ELF-1 (cell line): ENCODE measurements at places on chromosomes 7 and 10.

DNA sequence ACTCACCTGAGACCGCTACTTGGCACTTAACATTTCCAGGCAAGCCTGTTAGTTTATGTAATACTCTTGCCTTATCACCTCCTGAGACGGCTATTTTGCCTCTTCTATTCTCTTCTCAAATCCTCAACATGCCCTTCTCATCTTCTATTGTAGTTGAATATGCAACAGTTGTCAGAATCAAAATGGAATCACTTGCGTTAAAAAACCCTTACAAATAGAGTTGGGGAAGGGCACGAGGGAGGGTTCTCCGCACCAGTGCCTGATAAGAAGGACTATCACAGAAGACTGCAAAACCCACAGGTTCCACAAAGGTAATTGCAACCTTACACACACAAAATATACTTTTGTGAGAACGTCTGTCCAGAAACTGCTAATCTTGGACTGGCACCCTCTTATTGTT is 57.4 kb downstream of the ZNF783 start:
- no peak for DNase-seq

GRCh38 chr7:50610521-50611277 is 45.5 kb upstream of the DDC start:
- DNase-seq = no peak

DNA sequence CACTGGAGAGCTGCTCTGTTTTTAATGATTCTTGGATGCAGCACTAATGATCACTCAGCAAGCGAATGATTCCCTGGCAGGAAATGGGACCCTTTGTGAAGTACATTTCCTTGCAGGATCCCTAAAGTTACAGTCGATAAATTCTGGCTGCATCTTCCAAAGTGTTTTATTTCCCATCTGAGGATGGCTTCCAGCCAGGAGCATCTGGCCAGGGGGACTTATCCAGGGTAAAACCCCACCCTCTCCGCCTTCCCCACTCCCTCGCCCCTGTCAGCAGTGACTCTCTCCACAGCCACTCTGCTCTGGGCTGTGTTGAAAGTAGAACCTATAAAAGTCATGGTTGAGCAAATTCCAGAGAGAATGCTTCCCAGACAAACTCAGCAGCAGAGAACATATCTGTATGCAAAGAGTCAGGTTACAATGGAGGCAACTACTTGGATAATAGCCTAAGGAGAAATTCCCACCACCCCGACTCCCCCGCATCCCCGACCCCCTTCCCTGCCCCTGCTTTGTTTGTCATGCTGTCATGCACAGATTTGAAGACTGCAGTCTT is 111.0 kb upstream of the ANLN start:
- DNase-seq = peak; percentile 55

GRCh38 chr10:67520924-67521520 is 175.0 kb downstream of the CTNNA3 start:
- DNase-seq = peak; percentile 27

DNA sequence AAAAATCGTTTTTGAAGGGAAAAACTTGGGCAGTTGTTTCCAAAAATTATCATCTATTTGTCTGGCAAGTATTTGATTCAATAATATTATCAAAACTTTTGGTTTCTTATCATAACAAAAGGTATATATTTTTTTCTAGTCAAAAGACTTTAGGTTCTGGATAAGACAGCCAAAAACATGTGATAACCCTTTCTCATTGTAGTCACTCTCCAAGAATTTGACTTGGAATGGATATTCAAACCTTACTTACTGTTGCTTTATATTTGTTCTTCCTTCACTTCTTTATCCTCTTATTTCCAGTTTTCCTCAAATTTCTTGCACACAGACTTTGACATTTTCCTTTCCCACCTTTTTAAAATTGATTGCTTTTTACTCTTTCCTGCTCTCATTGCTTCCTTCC is 140.9 kb upstream of the FAM3C start:
- no peak for DNase-seq

DNA sequence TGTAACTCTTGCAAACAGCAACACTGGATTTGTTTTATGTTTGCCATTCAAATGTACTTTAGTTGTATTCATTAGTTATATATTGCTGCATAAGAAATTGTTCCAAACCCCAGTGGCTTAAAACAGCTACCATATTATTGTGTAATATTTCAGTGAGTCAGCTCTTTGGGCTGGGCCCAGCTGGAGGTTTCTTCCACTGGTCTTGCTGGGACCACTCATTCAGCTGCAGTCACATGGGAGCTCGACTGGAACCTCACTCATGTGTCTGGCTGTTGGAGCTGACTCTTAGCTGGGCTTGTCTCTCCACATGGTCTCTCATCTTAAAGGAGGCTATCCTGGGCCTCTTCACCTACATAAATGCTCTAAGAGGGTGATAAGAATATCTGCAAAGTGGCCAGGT is 23.2 kb upstream of the PIP4K2A start:
- DNase-seq = peak; percentile 8

- DNase-seq = peak; percentile 23
Measured at GRCh38 chr7:1358376-1359050, 100.8 kb downstream of the MICALL2 start.

DNA sequence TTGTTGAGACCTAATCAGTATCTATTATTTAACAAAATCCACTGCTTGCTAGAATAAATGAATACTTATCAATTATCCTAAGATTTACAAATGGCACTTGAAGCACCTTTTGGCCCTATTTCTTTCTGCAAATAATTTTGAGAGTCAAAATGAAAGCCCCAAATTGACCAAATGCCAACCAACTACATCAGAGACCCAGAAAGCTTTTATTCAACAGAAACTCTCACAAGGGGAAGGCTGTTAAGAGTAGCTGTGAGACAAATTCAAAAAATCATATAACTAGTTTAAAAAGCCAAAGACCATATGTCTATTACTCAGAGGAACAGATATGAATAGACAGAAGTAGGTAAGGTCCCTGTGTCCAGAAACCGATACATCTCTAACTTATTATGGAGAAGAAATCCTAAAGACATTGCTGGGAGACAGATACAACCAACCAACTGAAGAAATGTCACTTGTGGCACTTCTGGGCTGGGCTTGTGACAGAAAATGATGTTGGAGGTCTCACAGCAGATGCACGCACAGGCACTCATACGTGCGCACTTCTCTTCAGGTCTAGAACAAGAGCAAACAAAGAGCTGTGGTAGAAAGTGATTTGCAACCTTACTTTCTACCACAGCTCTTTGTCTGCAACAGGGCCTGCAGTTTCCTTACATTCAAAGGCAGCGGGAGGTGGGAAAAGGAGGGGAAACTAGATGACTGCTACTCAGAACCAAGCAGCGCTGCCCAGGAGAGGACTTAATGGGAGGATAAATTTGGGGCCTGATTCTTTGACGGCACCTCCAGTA is 58.6 kb upstream of the KCNIP2 start:
- DNase-seq = peak; percentile 33

GRCh38 chr10:103580430-103580829 is 86.9 kb downstream of the NEURL1 start:
- DNase-seq = no peak

DNA sequence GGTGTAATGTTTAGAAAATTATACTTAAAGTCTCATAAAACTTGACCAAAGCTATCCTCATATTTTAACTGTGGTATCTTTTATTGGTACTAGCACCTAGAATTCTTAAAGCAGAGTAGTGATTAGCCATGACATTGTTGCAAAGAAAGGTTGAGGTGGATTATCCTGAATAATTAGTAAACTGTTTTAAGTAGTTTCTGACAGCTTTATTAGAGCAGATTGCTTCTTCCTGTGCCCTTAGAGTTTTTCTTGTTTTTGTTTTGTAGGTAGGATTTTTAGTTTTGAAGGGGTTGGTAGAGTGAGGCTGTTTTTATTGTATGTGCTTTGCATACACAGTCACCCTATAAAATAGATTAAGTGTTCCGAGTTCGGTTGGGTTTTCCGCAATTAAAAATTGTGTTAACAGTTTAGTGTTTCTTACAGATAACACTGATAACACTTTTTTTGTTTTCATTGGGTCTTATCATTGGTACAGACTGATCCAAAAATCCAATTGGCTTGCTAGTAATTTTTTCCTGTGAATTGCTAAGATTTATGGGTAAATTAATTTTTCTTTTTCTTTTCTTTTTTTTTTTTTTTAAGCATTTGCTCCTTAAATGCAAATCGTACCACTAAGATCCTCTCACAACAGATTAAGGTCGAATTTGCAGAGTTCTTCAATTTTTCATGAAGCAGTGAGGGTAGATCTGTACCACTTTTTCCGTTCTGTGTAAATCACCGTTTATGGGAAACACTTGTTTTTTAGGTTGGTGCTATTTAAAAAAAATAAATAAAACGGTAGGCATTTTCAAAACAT is 2.1 kb upstream of the PBLD start:
- DNase-seq = no peak

DNA sequence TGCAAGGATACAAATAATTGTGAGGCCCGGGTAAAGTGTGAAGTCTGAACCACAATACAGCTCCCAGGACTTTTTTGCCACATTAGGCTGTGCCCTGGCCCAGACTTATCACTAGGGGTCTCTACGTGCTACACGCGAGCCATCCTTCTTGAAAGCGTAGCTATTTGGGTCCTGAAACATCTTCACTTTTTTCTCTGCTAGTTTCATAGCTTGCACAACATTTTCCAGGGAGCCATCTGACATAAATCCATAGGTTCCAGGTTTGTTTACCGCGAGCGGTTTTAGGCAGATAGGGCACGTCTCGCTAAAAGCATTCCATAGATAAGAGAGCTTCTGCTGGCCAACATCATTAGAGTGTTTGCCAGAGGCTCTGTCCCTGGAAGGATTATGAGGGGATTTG is 226.5 kb downstream of the RPS24 start:
- peak; percentile 82 for DNase-seq

DNA sequence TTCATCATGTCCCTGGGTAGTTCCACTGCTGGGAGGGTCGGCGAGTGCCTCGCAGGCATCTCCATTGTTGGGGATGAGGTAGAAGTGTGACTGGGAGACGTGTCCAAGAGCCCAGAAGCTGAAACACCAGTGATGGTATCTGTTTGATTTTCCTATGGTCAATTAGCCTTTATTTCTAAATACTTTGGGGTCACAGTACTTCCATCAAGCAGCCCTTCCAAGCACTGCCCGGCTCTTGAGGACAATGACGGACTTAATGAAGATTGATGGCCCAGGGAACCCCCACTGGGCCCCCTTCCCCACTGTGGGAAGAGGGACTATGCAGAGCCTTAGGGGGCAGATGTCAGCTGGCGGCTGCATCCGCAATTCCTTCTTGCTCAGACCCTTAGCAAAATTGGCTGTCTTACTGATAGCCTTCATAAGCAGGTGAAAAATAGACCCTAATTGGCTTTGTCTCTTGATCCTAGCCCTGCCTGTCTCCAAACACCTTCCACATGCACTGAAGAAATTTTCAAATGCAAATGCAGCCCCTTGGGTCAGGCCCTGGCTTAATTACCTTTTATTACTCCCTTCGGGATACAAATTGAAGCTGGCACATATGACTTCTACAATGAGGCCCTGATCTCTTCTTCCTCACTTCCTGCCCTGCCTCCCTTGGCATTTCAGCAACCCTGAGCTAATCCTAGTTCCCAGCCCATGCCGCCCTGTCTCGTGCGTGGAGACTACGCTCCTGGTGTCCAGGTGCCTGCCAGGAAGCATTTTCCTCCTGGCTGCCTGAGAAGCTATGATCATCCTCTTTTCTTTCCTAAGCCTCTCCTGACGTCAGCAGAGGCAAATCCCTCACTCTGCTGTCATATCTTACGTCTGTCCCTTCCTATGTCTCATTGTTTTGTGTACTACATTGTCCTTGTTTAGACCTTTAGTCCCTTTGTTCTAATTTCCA is 124.5 kb upstream of the GDF10 start:
- DNase-seq = peak; percentile 84

DNA sequence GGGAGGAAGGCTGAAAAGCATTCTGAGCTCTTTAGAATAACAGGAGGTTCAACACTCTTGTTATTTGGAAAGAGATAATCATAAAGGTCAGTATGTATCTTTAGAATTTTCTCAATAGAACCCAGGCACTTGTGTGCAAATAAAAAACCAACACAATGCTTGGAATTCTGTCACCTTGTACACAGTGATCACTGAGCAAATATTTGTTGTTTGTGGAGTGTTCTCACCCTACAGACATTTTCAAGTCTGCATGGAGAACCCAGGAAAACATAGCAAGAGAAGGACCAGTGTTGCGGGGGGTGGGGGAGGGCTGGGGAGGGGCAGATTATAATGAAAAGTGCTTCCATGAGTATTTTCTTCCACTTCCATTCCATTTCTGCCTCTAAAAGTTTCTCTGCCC is 87.4 kb downstream of the FAM107B start:
- DNase-seq = no peak

DNA sequence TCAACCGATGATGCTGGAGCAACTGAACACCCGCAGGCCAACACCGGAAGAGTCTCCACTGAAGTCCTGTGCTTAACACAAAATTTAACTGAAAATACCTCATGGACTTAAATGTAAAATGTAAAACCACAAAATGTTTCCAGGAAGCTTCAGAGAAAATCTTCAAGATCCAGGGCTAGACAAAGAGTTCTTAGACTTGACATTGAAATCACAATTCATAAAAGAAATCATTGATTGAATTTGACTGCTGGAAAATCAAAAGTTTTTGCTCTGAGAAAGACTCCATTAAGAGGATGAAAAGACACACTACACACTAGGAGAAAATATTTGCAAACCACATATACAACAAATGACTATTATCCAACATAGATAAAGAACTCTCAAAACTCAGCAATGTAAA is 234.7 kb upstream of the PPP2R2D start:
- no peak for DNase-seq

- no peak for DNase-seq
Measured at GRCh38 chr7:119720541-119720940, 552.4 kb upstream of the KCND2 start.

- DNase-seq = peak; percentile 16
Measured at GRCh38 chr10:19412531-19412930, 363.9 kb downstream of the MALRD1 start.

DNA sequence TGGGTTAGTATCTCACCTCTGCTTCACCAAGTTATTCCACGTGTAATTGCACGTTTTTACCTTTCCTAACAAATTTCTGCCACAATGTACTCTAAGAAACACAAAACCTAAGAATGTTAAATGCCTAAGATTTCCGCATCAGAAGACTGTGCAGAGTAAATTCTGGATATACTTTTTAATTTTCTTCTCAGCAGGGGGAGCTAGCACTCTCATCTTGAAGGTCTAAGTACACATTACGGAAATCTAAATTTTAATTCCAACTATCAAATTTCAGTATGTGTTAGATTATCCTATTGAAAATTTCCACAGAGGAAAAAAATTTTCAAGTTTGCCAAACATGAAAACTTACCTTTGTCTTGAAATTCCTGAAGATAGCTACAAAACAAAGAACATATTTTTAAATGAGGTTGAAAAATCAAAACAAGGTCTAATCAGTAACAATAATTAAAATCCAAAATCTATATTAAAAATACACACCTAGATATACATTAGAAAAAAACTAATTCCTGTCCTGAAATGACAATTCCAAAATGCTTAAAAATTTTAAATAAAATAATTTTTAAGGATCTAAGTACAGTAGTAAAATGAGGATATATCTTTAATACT is 10.5 kb downstream of the SKAP2 start:
- no peak for DNase-seq

DNA sequence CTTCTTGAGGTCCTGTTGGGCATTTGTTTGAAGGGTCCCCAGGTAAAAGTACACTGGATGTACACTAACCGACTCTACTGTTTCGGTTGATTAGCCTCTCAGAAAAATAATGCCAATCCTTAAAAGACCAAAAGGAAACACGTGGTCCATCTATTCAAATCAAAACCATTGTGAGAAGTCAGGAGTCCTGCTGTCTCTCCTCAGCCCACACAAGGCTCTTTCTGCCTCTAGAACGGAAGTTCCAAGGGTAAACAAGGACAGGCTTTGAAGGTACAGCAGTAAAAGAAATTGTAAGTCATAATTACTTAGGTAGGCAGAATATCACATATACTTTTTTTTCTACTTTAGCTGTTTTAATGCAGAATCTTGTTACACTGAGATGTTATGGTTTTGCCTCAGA is 71.7 kb upstream of the TPK1 start:
- no peak for DNase-seq
